ENCODE measurements at places on chromosomes 3 and 15. TPM values are rescaled to one million over a fixed set of nuclear protein-coding genes. Genes with fewer than 3 reads are reported as not detected.

Gene SPATA12
- not detected for total RNA-seq

Gene RPL35A
- total RNA-seq: 1,330 TPM

Gene TYRO3
- 104 TPM for total RNA-seq

Gene RCN2
- total RNA-seq: 115 TPM

DNA sequence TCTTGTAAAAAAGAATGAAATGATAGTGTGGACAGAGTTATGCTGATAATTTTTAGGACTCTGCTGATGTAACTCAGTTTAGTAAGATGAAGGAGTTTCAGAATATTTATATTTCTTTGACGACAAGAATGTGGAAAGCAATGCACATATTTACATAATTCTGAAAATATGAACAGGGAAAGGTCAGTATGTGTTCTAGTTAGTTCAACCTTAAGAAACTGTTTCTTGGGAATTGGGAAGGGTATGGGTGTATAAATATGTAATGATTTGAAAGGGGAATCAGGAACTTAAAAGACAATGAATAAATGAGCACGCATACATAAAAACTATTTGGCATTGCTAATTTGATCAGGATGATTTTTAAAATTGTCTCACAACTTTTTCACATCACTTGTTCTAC lies 1226.1 kb downstream of the SI start:
- H3K27ac ChIP-seq: no peak overlapping the region
- DNase-seq: no peak
- H3K36me3 ChIP-seq: no peaks in the 10 kb centered on the region
- no peak overlapping the region for H3K4me3 ChIP-seq
- no peaks in the 10 kb centered on the region for H3K27me3 ChIP-seq
- no peaks in the 10 kb centered on the region for H3K4me1 ChIP-seq

DNA sequence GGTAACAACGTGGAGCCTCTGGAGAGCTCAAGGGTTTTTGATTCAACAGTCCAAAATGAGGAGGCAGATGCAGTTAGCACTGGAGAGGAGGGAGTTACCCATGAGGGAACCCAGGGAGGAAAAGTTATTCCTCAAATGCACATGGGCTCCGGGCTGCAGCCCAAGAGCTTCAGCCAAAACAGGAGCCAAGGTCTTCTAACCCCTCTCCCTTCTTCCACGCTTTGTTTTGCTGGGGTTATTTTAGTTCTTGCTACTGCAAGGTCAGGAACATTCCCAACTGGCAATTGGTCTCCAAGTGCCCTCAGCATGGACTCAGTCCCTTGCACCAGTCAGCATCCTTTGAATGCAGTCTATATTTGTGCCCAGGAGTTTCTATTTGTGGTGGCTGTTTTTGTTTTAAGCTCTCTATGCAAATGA lies 90.0 kb downstream of the TGFBR2 start:
- H3K4me3 ChIP-seq: no peak overlapping the region
- H3K27ac ChIP-seq: no peak overlapping the region
- H3K27me3 ChIP-seq: no peaks in the 10 kb centered on the region
- H3K4me1 ChIP-seq: peaks cover 2% of the 10 kb centered on the region
- no peak for DNase-seq

DNA sequence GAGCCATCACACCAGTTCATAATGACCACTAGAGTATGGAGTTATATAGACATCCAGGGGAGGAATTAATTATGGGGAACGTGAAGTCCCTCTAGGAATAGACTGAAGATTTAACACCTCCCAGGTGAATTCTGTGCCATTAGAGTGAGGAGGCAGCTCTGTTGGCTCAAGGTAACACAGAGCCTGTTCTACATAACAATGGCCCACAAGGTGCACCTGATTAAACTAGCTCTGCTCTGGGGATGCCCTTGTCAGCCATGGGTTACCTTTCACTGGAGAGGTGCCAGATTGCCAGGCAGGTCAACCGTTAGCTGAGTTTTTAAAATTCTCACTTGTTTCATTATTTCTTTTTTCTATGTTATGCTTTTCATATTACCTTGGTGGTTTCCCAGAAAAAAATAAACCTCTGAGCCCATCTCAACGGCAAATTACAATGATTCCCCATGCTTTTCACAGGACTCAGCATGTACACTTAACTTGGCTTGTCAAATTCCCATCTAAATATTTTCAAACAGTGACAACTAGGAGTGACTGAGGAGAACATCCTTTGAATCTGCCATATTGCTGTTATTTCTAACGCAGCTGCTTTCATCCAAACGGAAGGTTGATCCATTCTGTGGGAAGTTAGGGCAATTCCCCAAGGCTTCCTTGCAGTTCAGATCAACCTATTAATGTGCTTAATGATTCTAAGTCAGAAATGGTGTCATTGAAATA lies 512.9 kb downstream of the MCTP2 start:
- no peak for DNase-seq
- no peak overlapping the region for H3K4me3 ChIP-seq
- no peaks in the 10 kb centered on the region for H3K27me3 ChIP-seq
- peaks cover 26% of the 10 kb centered on the region for H3K4me1 ChIP-seq
- no peaks in the 10 kb centered on the region for H3K36me3 ChIP-seq
- H3K27ac ChIP-seq: no peak overlapping the region

Gene UPK1B
- total RNA-seq: not detected

DNA sequence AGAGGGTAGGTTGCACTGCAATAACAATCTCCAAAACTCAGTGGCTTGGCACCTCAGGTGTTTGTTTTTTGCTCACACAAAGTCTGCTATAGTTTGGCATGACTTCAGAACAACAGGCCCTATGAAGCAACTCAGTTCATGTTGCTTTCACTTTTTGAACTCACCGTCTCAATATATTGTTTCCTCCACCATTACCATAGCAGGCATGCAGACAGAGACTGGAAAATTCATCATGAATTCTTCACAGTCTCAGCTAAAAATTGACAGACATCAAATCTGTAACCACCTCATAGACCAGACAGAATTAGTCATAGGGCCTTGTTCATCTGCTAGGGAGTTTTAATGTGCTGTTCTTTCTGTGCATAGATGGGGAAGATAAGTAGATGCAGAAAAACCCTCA lies 161.4 kb upstream of the POU1F1 start:
- H3K36me3 ChIP-seq: no peaks in the 10 kb centered on the region
- H3K27ac ChIP-seq: no peak overlapping the region
- H3K27me3 ChIP-seq: no peaks in the 10 kb centered on the region
- no peak overlapping the region for H3K4me3 ChIP-seq
- H3K4me1 ChIP-seq: peaks cover 11% of the 10 kb centered on the region
- no peak for DNase-seq

Gene BLOC1S6
- 41.7 TPM for total RNA-seq

- peaks cover under 1% of the 10 kb centered on the region for H3K27me3 ChIP-seq
- peaks cover 8% of the 10 kb centered on the region for H3K4me1 ChIP-seq
- H3K36me3 ChIP-seq: no peaks in the 10 kb centered on the region
These were observed 84.7 kb downstream of the SQOR start for GRCh38 chr15:45719490-45719889.

- no peak for DNase-seq
- H3K27ac ChIP-seq: no peak overlapping the region
- no peaks in the 10 kb centered on the region for H3K27me3 ChIP-seq
- H3K4me3 ChIP-seq: no peak overlapping the region
- peaks cover 35% of the 10 kb centered on the region for H3K36me3 ChIP-seq
- H3K4me1 ChIP-seq: no peaks in the 10 kb centered on the region
These were observed 27.0 kb downstream of the DNAJC19 start for GRCh38 chr3:180962530-180962929.

- no peak overlapping the region for H3K27ac ChIP-seq
- peaks cover 2% of the 10 kb centered on the region for H3K4me1 ChIP-seq
- no peak overlapping the region for H3K4me3 ChIP-seq
- H3K36me3 ChIP-seq: no peaks in the 10 kb centered on the region
These were observed 810.9 kb downstream of the NR2F2 start for GRCh38 chr15:97141360-97141759.

Gene PIF1
- total RNA-seq: 10.8 TPM

GRCh38 chr15:88894348-88894818 lies 961 bp downstream of the HAPLN3 start:
- peak overlapping the region; percentile 59 for H3K4me3 ChIP-seq
- DNase-seq: peak; percentile 78
- no peaks in the 10 kb centered on the region for H3K36me3 ChIP-seq
- H3K4me1 ChIP-seq: peaks cover 24% of the 10 kb centered on the region
- no peak overlapping the region for H3K27ac ChIP-seq

DNA sequence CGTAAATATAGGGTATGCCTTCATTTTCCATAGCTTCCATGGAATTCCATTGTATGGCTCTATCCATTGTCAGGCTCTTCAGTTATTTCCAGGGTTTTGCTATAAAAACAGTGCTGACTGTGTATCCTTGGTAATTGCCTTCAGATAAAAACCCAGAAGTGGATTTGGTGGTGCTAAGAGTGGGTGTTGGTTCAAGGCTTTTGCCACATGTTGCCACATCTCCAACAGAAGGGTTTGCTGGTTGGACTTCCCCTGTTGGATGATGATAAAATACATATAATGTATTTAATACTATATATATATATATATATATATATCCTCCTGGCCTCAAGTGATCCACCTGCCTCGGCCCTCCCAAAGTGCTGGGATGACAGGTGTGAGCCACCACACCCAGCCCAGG lies 97.8 kb downstream of the FLNB start:
- H3K36me3 ChIP-seq: peaks cover 64% of the 10 kb centered on the region
- DNase-seq: no peak
- H3K27ac ChIP-seq: no peak overlapping the region
- no peaks in the 10 kb centered on the region for H3K27me3 ChIP-seq
- H3K4me3 ChIP-seq: no peak overlapping the region

Gene DET1
- total RNA-seq: 14.4 TPM

- H3K27ac ChIP-seq: no peak overlapping the region
- DNase-seq: no peak
- H3K4me1 ChIP-seq: peaks cover 18% of the 10 kb centered on the region
- no peaks in the 10 kb centered on the region for H3K27me3 ChIP-seq
- no peaks in the 10 kb centered on the region for H3K36me3 ChIP-seq
- H3K4me3 ChIP-seq: no peak overlapping the region
These were observed 468.4 kb downstream of the C3orf38 start for GRCh38 chr3:88618021-88618645.

Gene ACAN
- total RNA-seq: 0.13 TPM

GRCh38 chr3:37736624-37737023 lies 125.1 kb upstream of the CTDSPL start:
- no peak for DNase-seq
- H3K4me1 ChIP-seq: peaks cover 19% of the 10 kb centered on the region
- no peaks in the 10 kb centered on the region for H3K27me3 ChIP-seq
- no peaks in the 10 kb centered on the region for H3K36me3 ChIP-seq

GRCh38 chr3:47542471-47543173 lies 29.1 kb upstream of the ELP6 start:
- no peak for DNase-seq
- H3K4me3 ChIP-seq: no peak overlapping the region

GRCh38 chr3:195916291-195916690 lies 7.9 kb upstream of the TNK2 start:
- no peak overlapping the region for H3K4me3 ChIP-seq
- no peak for DNase-seq
- H3K27me3 ChIP-seq: peaks cover 26% of the 10 kb centered on the region
- H3K27ac ChIP-seq: no peak overlapping the region

Gene SEMA3G
- 0.66 TPM for total RNA-seq

GRCh38 chr3:76025561-76025960 lies 240.2 kb upstream of the ZNF717 start:
- no peak for DNase-seq
- H3K27me3 ChIP-seq: no peaks in the 10 kb centered on the region
- H3K4me1 ChIP-seq: peaks cover 16% of the 10 kb centered on the region
- peaks cover 12% of the 10 kb centered on the region for H3K36me3 ChIP-seq
